Bladder microvascular endothelial cell (primary cell): ENCODE measurements at places on chromosomes 1 and 21. TPM values are rescaled to one million over a fixed set of nuclear protein-coding genes. Genes with fewer than 3 reads are reported as not detected.

The SPOCD1 gene
- total RNA-seq: 2.8 and 6.3 TPM in 2 replicates

The KRTAP19-3 gene
- total RNA-seq: not detected in 2 replicates

The TCHHL1 gene
- not detected in 2 replicates for total RNA-seq

The UBXN10 gene
- not detected in 2 replicates for total RNA-seq

The NR0B2 gene
- not detected in 2 replicates for total RNA-seq
